Cardiac muscle cell (in vitro differentiated cells and primary cell): ENCODE measurements at places on chromosomes 13 and 19. TPM values are rescaled to one million over a fixed set of nuclear protein-coding genes. Genes with fewer than 3 reads are reported as not detected.

DNA sequence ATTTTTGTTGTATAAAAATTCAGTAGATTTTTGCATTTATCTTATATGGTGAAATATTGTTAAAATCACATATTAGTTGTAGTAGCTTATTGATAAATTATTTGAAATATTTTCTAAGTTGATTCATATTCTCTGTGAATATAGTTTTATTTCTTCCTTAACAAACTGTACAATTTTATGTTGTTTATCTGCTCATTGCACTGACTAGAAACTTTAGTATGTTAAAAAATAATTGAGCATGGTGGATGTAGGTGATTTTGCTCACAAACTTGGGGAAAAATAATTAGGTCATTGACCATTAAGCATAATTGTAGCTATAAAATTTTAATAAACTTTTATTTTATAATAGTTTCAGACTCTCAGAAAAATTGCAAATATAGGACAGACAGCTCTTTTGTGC lies 1445.3 kb upstream of the MIR17HG start:
- DNase-seq = no peak
- no peaks in the 10 kb centered on the region for H3K36me3 ChIP-seq
- H3K4me1 ChIP-seq = peaks cover 4% of the 10 kb centered on the region
- no peaks in the 10 kb centered on the region for H3K27me3 ChIP-seq

The CGB1 gene
- not detected in 2 replicates for total RNA-seq

The SPIB gene
- total RNA-seq = 0.15 and 0.35 TPM in 2 replicates

GRCh38 chr19:48926909-48927308 lies 6.6 kb upstream of the DHDH start:
- no peak overlapping the region for H3K4me3 ChIP-seq
- peak; percentile 97 for DNase-seq
- H3K4me1 ChIP-seq = no peaks in the 10 kb centered on the region
- no peak overlapping the region for H3K27ac ChIP-seq
- H3K36me3 ChIP-seq = no peaks in the 10 kb centered on the region
- H3K27me3 ChIP-seq = peaks cover under 1% of the 10 kb centered on the region

GRCh38 chr13:98476106-98476505 lies 100.8 kb downstream of the STK24 start:
- H3K27me3 ChIP-seq = no peaks in the 10 kb centered on the region
- H3K36me3 ChIP-seq = no peaks in the 10 kb centered on the region
- peak overlapping the region; percentile 25 for H3K27ac ChIP-seq

GRCh38 chr13:20974981-20975585 lies 72.5 kb upstream of the XPO4 start:
- DNase-seq = no peak
- H3K4me3 ChIP-seq = no peak overlapping the region
- H3K4me1 ChIP-seq = no peaks in the 10 kb centered on the region

DNA sequence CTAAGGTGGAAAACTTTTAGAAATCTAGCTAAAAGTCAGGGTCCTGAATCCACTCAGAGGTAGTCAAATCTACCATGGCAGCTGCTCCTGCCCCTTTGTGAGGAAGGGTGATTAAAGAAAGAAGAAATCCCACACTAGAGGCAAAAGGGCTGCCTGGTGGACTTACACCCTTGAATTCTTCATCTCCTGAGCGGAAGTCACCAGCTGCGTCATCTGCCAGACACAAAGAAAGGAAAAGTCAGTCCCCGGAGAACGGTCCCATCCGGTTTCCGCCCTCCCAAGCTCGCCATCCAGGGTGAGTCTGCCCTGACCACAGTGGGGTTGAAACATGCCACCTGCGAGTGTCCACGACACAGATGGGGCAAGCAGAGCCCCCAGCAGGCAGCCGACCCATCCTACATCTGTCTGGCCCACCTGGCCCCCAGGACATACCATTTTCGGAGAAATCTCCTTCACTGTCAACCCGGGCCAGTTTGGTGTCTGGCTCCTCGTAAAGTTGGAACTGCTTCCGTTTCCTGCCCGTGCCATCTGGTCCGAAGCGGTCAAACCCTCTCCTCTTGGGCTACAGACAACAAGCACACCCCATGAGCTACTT lies 7.7 kb downstream of the AKAP8 start:
- DNase-seq = no peak
- H3K27me3 ChIP-seq = no peaks in the 10 kb centered on the region
- H3K36me3 ChIP-seq = peaks cover 42% of the 10 kb centered on the region
- H3K4me3 ChIP-seq = no peak overlapping the region
- no peak overlapping the region for H3K27ac ChIP-seq
- H3K4me1 ChIP-seq = no peaks in the 10 kb centered on the region

DNA sequence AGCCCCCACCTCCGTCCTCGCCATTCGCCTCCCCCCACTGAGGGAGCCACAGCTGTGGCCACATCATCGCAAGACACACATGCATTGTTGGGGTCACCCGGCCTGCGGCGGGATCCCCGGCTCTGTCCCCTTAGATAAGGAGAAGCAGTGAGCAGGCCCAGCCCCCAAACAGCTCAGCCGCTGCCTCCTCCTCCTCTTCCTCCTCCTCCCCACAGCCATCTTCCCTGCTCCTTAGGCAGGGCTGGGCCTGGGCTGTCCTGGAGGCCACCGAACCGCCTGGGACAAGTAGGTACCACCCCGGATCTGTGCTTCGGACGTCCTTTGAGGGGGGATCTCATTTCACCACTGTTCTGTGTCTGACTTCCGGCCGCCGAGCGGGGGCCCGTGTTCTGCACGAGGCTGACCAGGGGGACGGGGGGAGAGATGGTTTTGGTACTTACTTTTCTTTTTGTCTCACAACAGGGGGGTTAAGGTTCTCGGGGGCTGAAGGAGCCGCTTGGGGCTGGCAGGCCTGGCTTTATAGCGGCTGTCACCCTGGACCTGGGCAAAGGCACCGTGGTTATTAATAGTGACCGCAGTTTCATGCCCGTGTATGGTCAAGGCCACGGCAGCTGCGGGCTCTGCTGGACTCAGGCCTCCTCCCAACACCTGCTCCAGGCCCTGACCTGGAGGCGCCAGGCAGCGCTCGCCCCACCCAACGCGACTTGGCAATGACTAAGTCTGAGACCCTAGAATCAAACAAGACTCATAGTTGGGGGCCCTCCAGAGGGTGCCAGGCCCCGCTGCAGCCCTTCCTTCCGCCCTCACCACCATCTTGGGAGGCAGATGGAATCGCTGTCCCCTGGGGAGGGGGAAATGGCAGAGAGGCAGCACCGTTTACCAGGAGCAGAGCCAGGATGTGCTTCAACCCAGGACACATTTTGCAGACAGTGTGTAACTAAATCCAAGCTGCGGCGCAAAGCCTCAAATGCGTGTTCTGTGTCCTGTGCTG lies 18.3 kb downstream of the NMRK2 start:
- no peak overlapping the region for H3K4me3 ChIP-seq
- H3K36me3 ChIP-seq = no peaks in the 10 kb centered on the region
- no peaks in the 10 kb centered on the region for H3K27me3 ChIP-seq
- peak overlapping the region; percentile 97 for H3K27ac ChIP-seq
- peaks cover 18% of the 10 kb centered on the region for H3K4me1 ChIP-seq
- no peak for DNase-seq
